SW 1271 (cell line): ENCODE measurements at places on chromosomes 4 and X.

- DNase-seq, result no peak
These were observed 199.9 kb downstream of the SHOX start for GRCh38 chrX:830532-830931.

- DNase-seq, result no peak
These were observed 494.6 kb downstream of the MAGEE1 start for GRCh38 chrX:76922100-76922499.

DNA sequence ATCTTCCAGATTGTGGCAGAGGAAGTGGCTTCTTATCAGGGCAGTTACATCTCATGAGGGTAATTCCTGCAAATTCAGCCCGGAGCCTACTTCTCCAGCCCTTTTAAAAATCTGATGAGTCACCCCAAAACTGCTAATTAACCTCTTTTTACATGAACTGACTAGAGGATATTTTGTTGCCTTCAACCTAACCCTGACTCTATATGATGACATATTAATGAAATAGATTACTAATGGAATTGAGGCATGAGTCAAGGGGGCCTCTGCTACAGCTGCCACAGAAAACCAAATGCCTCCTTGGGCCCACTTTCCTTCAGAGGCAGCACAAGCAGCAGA lies 72.5 kb downstream of the QRFPR start:
- DNase-seq, result no peak

DNA sequence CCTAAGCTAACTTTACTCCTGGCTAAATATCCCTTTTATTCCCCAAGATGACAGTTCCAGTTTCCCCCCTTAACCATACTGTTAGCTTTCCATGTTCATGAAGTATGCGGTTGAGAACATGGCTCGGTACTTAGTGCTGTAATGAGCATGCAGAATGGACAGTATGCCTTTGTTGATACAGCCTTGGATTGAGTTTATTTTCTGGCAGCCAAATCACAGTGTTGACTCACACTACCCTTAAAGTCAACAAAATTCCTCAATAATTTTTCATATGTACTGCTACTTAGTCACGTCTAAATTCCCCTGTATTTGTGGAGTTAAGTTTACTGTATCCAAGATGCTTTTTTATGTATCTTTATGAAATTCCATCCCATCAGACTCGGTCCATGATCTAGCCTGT lies 1.4 kb upstream of the VEGFC start:
- DNase-seq, result no peak

- peak; percentile 36 for DNase-seq
These were observed 181.1 kb upstream of the WDFY3 start for GRCh38 chr4:85147481-85148076.
